ENCODE measurements at places on chromosomes 6 and 20. TPM values are rescaled to one million over a fixed set of nuclear protein-coding genes. Genes with fewer than 3 reads are reported as not detected.

GRCh38 chr6:1536526-1537429, 72.9 kb upstream of the FOXC1 start:
- DNase-seq, result no peak

DNA sequence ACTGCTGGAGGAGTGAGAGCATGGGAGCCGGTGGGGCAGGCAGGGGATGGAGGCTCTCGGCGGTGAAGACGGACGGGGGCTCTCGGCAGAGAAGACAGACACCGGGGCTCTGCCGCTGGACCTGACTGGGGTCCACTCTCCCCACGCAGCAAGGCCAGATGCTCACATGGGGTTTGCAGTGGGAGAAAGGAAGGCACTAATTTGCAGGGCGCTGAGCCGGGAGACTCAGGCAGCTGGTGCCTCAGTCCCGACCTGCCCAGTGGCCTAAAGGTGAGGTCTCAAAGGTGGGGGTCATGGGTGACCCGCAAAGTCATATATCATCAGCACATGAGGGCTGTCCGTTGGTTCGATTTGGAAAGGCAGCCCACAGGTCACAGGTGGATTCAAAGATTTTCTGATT, 187.3 kb downstream of the ERMARD start:
- no peak for DNase-seq

The PI16 gene
- not detected for total RNA-seq

GRCh38 chr6:150606647-150607328, 7.1 kb downstream of the PLEKHG1 start:
- DNase-seq, result peak; percentile 30

The ATG5 gene
- total RNA-seq, result 64.8 TPM

Data from renal cortical epithelial cell (primary cell).